ENCODE measurements at places on chromosomes 12 and 14.

- DNase-seq, result no peak
Observed at GRCh38 chr12:104331376-104331775, 27.8 kb downstream of the EID3 start.

DNA sequence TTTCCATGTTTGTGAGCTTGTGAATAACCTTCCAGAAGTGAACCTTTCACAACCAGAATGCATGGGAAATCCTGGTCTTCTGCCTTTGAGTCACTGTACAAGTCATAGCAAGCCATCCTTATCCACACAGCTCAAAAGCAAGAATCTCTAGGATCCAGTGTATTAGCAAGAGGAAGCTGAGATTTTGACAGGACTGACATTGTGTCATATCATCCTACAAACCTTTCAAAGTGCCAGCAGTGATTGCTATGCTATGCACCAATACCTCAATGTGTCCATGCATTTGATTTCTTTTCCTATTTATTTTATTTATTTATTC, 13.5 kb upstream of the NRDE2 start:
- DNase-seq, result no peak

GRCh38 chr12:78645956-78646355, 218.6 kb upstream of the SYT1 start:
- DNase-seq, result no peak

- no peak for DNase-seq
Observed at GRCh38 chr14:75570797-75571196, 7.6 kb upstream of the FLVCR2 start.

- DNase-seq, result no peak
Observed at GRCh38 chr12:84676787-84677186, 235.8 kb downstream of the SLC6A15 start.

DNA sequence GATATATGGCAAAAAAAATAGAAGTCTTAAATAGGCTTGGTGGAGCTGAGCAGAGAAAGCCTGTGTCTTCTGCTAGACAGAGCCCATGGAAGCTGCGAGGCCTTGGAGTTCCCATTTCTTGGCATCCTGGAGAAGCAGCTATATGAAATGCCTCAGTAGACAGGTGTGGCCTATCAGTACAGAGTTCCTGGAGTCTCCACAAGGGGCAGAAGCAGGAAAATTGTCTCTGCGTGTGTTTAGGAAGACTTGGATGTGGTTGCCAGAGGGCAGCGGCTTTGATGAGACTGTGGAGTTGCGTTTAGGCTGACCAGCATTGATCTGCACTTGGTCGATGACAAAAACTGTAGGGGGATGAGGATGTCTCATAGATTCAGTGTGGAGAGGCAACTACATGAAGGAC, 334.5 kb upstream of the SEL1L start:
- DNase-seq, result no peak

- DNase-seq, result no peak
Observed at GRCh38 chr12:132071830-132072384, 72.2 kb downstream of the DDX51 start.

DNA sequence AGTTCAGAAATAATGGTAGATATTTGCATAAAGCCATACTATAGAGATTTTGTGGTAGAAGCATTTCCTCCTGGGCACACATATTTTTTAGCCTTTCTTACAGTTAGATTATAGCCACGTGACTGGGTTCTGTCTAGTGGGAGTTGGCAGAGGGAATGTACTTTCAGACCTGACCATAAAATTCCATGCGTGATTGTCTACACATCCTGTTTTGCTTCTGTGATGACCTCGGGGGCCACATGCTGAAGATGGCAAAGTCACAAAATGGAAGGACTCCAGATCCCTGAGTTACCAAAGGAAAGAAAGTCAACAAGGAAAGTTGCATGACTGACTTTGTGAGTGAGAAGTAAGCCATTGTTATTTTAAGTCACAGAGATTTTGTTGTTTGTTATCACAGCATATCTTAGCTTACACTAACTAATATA, 14.6 kb upstream of the MIA2 start:
- DNase-seq, result no peak

- DNase-seq, result no peak
Observed at GRCh38 chr12:67482751-67483661, 165.5 kb upstream of the DYRK2 start.

GRCh38 chr14:101963656-101964296, 597 bp upstream of the DYNC1H1 start:
- DNase-seq, result no peak

DNA sequence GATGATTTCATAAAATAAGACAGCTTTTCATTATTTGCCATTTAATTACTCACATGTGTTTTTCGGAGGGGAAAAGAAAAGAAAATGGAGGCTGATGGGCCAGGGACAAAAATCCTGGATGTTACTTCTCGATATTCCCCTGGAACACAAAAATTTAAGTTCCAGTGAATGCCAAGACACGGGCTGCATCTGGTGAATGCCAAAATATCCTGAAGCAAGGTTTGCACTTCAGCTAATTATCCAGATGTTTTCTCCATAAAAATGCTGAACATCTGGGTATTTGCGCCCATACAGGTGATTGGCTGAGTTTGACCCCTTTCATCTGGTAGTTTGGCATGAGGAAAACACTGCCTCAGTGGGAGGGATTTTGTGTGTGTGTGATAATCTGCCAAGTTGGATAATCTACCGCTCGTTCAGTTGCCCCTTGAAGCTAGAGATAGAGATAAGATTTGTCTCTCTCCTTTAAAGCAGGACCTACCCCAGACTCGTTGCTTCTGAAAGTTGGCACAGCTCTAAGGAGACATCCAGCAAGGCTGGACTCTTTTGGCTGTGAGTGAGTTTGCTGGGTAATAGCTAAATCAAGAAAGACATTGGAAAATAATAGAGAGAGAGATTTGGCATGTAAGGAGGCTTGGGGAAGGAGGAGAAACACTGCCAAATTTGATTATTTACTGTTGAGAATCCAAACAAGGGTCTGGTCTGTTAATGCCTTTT, 390.0 kb downstream of the EGLN3 start:
- DNase-seq, result no peak

- DNase-seq, result no peak
Observed at GRCh38 chr14:72961579-72962335, 35.5 kb downstream of the DCAF4 start.

GRCh38 chr12:64608901-64609535, 1.3 kb upstream of the RASSF3 start:
- DNase-seq, result no peak

DNA sequence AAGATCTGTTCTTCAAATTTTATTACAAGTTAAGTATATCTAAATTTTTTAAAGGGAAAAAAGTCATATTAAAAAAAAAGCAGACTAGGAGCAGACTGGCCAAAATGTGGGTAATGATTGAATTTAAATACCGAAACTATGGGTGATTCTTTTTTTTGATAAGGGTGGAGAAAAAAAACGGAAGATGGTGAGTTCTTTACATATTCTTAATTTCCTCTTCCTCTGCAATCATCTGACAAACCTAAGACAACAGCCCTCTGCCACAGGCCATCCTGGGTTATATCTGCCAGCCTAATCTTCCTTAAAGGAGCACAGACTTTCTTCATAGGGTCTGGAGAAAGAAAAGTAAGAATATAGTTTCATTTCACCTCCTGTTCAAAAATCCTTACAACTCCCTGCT, 108.0 kb downstream of the PPP2R5E start:
- no peak for DNase-seq

- DNase-seq, result no peak
Observed at GRCh38 chr12:91663310-91663709, 480.7 kb upstream of the DCN start.

GRCh38 chr14:75295491-75296345, 17.1 kb downstream of the FOS start:
- peak; percentile 15 for DNase-seq

- DNase-seq, result no peak
Observed at GRCh38 chr14:21496453-21496852, 14.7 kb downstream of the METTL3 start.

DNA sequence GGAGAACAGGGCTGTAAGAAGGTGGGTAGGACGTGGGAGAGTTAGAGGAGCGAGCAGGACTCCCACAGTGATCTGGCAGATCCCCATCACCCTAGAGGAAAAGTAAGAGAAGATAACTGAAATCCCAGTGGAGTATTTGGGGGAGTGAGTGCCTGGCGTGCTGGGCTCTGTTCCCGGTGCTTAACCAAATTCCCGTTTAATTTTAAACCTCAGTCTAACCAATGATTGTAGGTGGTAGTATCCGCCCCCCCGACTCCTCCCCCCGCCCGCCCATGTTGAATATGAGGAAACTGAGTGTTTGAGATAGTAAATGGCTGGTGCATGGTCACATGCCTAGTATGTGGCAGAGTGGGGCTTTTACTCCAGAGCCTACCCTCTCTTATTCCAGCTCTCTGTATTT, 1.2 kb downstream of the TARBP2 start:
- no peak for DNase-seq

- no peak for DNase-seq
Observed at GRCh38 chr12:12925388-12925787, 26.6 kb downstream of the GPRC5D start.
